Glutamatergic neuron (in vitro differentiated cells): ENCODE measurements at places on chromosomes 1 and 21.

- no peak for DNase-seq
Measured at GRCh38 chr1:201460814-201461644, 8.0 kb downstream of the PHLDA3 start.

DNA sequence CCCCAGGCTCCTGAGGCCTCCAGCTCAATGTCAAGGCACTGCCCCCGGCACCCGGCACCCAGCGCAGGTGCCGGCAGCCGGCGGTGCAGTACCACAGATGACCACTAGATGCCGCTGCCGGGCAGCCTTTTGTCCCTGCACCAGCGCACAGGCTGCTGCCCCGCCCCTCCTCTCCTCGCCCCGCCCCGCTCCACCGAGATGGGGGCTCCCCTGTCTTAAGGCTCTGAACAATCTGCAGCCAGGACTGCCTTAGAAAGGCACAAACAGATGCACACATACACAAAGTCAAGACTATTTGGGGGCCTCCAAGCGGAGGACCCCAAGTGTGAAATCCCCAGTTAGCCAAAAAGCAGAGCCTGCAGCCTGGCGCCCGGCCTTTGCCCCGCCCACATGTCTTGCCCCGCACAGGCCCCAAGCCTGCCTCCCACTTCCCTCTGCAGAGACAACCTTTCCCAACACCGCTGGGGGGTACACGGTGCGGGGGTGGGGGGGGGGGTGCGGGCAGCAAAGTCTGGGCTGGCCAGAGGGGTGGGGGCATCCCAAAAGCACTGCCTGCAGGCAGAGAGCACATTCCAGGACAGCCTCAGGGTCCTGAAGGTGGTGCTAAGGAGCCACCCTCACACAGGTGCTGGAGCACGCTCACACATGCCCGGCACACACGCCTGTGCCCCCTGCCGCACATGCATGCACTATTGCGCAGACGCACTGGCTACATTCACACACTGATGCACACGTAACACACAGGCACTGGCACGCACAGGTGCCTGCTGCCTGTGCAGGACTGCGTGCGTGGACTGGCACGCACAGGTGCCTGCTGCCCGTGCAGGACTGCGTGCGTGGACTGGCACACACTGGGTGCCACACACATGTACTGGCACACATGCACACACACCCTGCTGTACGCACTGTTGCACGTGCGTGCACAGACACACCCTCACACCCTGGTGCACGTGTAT, 37.1 kb downstream of the ARHGEF16 start:
- DNase-seq: peak; percentile 87

- DNase-seq: no peak
Measured at GRCh38 chr1:94864821-94865220, 44.7 kb downstream of the SLC44A3 start.

DNA sequence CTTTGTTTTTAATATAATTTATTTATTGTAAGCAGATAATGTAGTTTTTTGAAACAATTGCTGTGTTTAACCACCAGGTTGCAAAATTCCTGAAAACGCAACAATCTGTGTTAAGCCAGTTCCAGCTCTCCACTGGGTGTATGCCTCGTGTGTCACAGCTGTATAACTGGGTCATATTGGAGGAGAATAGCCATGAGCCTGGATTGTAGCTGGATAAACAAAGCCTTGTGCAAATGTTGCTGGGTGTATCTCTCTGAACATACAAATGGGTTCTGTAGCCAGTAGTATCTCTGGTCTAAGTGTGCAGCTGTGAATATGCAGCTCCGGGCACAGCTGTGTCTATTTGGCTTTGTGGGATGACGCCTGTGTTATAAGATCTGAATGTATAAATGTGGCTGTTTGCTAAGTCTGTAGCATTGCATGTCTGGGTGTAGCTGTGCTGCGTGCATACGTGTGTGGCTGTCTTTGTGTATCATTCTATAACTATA, 2.8 kb downstream of the TCEA3 start:
- DNase-seq: no peak

DNA sequence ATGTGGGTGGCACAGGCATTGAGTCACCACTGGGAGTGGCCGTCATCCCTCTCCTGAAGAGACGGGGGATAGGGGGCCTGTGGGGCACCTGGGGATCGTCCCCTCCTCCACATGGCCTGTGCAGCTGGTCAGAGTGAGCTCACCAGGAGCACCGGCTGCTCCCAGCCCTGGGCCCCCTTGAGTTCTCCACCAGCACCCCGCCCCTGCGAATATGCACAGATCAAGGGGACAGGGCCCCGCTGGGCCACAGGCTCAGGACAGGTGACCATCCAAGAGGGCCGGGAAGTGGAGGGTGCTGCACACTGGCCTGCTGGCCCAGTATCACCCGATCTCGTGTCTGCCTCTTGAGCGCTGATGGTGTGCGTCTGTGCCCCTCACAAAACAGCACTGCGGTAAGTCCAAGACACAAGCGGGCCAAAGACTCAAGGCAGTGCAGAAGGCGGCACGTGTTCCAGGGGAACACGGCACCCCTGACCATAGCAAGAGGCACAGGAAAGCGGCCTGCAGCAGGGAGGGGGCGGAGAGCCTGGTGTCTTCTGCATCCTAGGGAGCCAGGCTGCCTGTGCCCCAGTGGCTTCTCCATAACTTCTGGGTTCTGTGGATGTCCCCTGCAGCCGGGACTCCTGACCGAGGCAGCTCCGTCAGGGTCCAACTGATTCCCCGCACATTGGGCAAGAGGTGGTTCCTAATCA, 18.1 kb upstream of the TSPEAR start:
- no peak for DNase-seq

GRCh38 chr21:41678924-41679318, 87.9 kb downstream of the RIPK4 start:
- peak; percentile 75 for DNase-seq
